ENCODE measurements at places on chromosomes 2 and 18. TPM values are rescaled to one million over a fixed set of nuclear protein-coding genes. Genes with fewer than 3 reads are reported as not detected.

The FSHR gene
- not detected for total RNA-seq

The ESPNL gene
- total RNA-seq: 0.15 TPM

The ROCK1 gene
- total RNA-seq: 15.8 TPM

The FER1L5 gene
- total RNA-seq: not detected

The SP140 gene
- 0.27 TPM for total RNA-seq

The GNAL gene
- total RNA-seq: 6.0 TPM

The ZSWIM2 gene
- total RNA-seq: not detected

The ALMS1 gene
- total RNA-seq: 10.1 TPM

The FAP gene
- total RNA-seq: 0.15 TPM

The KYNU gene
- total RNA-seq: 285 TPM

The GPR45 gene
- not detected for total RNA-seq

The SCYGR4 gene
- not detected for total RNA-seq

The CYTIP gene
- not detected for total RNA-seq

The SMYD5 gene
- total RNA-seq: 53.8 TPM

The GALR1 gene
- total RNA-seq: not detected

The RESP18 gene
- not detected for total RNA-seq

Measured in A549 treated with Mapracorat at 1 μM for 4 hours (cell line).